ENCODE measurements at places on chromosomes 6 and 20.

DNA sequence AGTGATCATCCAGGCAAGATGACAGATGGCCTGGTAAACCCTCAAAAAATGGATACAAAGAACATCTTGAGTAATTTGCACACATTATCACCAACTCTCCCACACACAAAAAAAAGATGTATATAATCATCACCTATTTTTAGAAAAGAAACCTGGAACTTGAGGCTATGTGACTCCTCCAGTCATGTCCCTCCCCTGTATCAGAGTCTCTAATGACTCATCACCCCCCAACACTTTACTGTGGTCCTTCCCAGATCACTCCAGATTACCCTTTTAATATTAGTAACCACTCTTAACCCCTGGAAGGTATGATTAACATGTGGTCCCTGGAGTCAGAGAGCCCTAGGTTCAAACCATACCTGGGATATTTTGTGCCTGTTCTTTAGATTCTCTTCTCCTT lies 144.8 kb downstream of the ZNF217 start:
- DNase-seq, result no peak

- no peak for DNase-seq
These were observed 93.6 kb downstream of the PREX1 start for GRCh38 chr20:48734104-48734749.

DNA sequence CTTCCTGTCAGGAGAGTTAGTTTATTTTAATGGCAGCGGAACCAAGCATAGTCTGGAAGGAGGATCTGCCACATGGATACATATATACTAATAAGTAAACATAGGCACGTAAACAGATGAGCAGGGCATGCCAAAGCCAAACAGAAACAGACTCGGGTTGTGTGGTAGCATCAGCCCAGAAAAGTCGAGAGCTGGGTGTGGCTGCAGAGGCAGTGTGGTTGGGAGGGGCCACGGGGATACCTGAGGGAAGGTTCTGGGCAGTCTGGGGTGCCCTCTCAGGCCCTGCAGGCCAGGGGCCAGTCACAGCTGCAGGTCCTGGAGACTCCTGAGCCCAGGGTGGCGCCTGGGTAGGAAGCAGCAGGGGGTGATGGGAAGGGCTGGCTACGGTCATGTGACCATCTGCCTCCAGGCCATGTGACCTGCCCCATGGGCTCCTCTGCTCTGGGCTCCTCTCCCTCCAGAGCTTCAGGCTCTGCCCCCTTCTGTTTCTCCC lies 42.8 kb upstream of the MRPS10 start:
- peak; percentile 82 for DNase-seq

- no peak for DNase-seq
These were observed 99.4 kb downstream of the MBOAT1 start for GRCh38 chr6:20112841-20113240.

DNA sequence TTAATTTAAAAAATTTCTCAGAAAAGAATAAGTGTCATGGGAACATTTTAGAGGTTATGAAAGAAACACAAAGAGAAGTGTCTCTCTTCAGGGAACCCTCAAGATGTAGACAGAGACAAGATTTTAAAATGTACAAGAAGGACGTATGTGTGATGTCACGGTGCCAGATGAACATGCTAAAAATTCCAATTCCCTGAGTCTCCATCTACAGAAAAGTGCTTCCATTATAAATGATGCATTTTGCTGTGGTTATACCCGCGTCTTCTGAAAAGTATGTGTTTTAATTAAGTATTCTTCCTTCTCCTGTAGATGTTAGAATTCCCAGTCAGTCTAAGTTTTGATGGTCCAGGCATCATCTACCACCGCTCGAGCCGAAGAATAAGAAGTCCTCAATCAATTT lies 489.1 kb downstream of the PREX1 start:
- DNase-seq, result no peak
